ENCODE measurements at places on chromosomes 4 and X.

DNA sequence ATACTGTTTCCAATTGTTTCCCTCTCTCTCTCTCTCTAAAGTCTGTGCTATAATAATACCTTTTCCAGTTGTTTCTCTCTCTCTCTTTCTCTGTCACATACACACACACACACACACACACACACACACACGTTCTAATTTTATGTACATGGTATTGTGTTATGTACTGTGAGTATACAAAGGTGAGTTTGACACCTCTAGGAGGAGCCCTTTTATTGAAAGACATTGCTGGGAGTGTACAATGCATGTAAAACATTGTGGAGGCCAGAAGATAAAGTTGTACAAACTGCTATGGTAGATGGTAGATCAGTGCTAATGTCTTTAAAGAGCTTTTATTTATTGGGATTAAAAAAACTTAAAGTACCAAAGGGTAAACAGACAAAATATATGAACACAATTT lies 53.6 kb downstream of the BLTP1 start:
- no peak for DNase-seq

GRCh38 chrX:111352424-111352823 lies 59.6 kb downstream of the DCX start:
- no peak for DNase-seq

DNA sequence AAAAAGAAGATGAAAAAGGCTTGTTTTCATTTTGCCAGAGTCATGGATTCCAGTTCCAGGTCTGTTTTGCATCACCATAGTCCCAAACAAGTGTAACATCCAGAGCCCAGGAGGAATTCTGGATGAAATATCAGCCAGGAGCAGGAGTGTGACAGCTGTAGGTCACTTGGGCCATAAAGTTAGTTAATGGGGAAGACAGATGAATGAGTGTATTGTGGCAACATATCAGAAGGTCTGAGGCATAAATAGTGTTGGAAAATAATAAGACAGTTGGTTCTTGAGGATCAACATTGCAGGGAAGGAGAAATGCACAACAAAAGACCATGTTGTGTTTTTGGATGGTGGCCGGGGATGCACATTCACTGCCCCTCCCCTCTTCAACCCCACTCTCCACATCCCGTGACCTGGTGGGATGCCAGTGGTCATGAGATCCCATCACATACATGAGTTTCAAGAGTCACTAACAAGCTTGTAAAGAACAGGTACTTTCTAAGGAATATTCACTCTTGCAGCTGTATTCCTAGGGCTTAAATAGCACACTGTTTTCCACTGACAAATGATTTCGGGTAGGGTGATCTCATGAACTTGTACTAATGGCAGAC lies 83.1 kb upstream of the IGFBP7 start:
- DNase-seq, result no peak

DNA sequence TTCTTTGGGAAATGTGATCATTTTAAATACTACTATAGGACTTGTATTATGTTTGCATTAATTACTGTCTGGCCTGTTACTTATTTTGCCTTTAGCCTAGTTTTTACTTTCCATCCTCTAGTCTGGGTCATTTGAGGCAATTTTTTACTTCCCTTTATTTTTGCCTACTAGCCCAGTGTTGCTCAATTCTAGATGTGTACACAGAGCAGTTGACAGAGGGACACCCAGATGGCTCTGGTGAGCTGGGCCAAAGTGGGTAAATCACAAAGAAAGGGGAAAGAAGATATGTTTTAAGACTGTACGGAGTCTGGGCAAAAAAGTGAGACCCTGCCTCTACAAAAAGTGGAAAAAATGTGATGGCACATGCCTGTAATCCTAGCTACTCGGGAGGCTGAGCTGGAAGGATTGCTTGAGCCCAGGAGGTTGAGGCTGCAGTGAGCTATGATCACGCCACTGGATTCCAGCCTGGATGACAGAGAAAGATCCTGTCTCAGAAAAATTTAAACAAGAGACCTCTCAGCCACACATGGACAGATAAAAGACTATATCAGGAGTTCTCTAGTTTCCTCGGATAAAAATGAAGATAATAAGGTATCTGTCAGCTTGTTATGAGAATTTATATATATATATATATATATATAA lies 35.7 kb downstream of the APOO start:
- no peak for DNase-seq

GRCh38 chr4:128980816-128981326 lies 112.5 kb downstream of the SCLT1 start:
- DNase-seq, result no peak

DNA sequence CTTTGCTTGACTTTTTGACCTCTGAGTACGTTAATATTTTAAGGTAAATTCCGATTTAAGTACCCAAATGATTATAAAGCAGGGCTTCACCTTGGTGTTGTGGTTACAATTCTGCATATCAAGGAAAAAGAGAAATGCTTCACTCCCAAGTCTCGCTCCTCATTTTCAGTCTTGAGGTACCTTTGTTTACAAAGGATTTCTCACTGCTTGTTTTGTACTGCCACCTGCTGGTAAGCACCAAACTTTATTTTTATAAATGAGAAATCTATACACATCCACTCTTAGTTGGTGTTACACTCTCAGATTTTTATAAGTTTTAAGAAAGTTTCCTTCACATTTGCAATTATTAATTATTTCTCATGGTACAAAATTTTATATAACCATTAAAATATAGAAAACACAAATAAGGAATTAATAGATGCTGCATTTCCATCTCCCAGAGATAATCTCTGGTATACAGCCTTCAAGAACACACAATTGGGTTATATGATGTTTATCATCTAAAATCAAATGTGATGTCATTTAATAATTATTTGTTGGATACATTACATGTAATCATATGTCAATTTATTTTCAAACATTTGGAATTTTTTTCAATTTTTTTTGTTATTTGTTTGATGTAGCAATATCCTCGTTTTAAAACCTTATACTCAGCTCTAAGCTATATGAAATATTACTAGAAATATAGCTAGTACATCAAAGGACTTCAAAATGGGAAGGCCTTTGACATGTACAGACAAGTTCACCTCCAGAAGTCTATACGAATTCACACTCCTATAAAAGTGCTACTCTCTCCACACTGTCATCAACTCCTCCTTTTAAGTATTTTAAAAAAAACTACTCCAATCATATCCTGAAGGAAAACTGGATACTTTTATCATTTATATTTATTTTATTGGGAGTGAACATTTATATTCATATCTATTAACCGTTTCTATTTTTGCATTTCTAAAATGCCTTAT lies 179.9 kb downstream of the KCNIP4 start:
- no peak for DNase-seq

GRCh38 chr4:142358656-142359055 lies 487.4 kb downstream of the INPP4B start:
- DNase-seq, result no peak

DNA sequence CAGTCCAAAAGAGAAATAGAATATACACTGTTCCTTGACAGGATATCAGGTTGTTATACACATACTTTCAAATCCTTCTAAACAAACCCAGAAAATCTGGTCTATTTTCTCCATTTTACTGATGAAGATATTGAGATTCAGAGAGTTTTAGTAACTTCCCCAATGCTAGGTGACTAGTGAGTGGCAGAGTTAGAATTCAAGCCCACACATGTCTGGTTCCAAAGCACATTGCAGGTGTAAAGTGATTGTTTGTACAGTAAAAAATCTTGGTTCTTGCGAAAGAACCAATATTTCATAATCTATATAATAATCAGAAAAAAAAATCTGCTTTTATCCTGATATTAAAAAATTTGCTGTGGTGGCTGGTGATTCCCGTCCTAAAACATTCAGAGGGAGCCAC lies 39.5 kb upstream of the EMCN start:
- DNase-seq, result no peak

DNA sequence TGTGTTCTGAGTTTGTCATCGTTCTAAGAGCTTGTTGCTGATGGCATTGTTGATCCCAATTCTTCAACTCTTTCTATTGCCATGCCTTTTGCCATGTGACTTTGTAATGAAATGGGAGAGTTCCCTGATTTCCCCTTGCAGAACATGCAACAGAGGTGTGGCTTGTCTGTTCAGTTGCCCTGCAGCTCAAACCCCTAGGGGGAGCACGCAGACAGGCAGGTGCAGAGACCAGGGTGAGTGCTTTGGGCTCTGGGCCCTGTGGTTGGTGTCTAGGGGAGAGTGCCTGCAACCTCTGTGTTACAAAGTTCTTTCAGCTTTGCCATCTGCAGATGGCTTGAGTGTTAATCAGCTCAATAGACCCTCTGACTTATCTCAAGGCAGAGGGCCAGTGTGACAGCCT lies 332.7 kb downstream of the MID1IP1 start:
- DNase-seq, result no peak

GRCh38 chrX:17027931-17028330 lies 81.5 kb downstream of the REPS2 start:
- no peak for DNase-seq

DNA sequence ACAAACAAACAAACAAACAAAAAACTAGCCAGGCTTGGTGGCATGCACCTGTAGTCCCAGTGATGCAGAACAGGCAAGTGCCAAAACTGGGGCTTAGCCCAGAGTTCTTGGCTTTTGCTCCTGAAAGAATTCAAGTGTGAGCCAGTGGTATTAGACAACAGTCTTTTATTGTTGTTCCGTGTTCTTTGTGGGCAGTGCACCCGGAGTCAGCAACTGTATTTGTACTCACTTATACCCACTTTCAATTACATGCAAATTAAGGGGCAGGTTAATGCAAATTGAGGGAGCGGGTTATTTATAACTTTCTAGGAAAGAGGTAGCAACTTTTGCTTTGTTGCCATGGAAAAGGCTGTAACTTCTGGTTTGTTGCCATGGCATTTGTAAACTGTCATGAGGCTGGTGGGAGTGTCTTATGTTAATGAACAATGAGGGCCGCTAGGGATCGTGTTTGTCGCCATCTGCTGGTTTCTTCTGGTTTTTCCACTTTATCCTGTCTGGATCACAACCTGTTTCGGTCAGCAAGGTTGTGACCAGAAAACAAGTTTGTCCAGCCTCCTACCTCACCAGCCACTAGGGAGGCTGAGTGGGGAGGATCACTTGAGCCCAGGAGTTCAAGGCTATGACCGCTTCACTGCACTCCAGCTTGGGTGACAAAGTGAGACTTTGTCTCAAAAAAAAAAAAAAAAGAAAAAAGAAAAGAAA lies 88.8 kb upstream of the ESX1 start:
- DNase-seq, result no peak

DNA sequence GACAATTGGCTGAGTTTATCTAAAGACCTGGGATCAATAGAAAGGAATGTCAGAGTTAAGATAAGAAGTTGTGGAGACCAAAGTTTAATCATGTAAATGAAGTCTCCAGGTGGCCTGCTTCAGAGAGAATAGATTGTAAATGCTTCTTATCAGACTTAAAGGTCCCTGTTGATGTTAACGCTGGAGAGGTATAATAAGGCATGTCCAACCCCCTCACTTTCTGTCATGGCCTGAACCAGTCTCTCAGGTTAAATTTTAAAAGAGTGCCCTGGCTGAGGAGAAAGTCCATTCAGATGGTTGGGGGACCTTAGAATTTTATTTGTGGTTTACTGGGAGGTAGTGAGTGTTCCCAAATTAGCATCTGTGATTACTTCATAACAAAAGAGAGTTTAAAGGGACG lies 86.7 kb downstream of the AKAP4 start:
- DNase-seq, result no peak

DNA sequence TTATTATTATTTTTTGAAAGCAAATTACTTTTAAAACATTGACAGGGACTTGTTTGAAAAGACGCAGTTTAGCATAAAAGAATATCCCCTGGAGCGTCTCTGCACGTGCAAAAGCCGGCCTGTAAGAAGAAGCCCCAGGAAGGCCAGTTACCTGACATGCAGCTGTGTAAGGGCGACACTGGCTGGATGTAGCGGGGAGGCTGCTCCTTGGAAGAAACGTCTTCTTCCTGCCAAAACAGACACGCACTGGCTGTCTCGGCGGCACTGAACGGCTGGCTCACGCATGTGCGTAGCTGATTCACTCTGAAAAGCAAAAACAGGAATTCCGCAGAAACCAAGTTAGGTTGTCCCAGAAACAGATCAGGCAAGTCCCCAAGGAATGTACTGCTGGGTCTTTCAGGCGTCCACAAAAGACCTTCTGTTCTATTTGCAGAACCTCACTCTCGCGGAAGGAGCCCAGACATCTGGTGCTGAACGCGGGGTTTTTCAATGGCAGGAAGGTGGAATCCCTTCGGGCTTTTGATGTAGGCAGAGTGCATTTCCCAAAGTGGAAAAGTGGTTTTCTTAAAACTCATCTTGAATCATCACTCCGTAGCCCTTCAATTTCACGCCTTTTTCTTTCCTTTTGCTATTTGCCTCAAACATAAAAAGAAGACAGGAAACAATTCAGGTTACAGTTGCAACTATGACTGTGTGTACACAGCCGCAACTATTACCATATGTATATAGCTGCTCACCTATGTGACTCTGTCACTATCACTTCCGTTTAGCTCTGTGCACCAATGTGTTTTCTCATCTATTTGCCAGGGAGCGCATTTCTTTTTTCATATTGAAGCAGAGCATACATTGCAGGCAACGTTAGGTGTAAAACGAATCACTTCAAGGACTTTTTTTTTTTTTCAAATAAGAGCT lies 38.1 kb upstream of the ARSH start:
- no peak for DNase-seq

DNA sequence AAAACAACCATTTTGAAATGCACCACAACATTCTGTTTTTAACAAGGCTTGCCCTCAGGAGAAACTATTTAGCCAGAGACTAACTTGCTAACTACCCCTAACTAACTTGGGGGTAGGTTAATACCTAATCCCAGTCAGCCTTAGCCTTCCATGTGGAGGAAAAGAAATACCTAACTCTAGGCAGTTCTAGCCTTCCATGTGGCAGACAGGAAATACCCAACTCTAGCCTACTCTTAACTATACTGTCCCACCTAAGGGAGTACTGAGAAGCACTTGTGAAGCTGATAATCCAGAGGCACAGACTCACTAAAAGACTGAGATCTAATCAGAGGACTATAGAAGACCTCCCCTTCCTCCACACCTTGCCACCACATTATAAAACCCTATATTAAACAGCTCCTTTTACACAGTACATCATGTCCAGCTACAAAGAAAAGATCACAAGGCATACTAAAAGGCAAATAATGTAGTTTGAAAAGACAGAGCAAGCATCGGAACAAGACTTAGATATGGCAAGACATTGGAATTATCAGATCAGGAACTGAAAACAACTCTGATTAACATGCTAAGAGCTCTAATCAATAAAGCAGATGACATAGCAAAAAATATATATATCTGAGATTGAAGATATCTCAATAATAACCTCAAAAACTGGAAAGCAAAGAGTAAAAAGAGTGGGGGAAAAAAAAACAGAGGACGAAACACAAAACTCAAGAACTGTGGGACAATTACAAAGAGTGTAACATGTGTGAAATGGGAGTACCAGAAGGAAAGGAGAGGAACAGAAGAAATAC lies 52.2 kb downstream of the FRYL start:
- no peak for DNase-seq

GRCh38 chr4:188160406-188160805 lies 21.2 kb downstream of the TRIML1 start:
- DNase-seq, result no peak

- DNase-seq, result no peak
Observed at GRCh38 chr4:112884406-112884805, 165.0 kb upstream of the ANK2 start.

DNA sequence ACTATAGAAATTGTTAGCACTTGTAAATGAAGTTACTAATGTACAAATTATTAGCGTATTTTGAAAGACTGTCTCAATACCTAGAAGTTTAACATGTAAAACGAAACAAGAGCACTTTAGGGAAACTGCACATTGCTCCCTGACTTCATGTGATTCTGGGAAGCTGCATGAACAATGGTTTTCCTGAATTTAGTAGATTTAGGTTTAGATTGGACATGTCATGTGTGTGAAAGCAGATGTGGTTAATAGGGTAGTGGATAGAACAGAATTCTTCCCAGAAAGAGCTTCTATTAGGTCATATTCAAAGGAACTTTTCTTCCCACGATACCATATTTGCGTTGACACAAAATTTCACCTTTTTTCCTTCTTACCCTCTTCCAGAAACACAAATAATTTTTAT lies 14.9 kb upstream of the CXCL8 start:
- no peak for DNase-seq
